ENCODE measurements at places on chromosomes 2 and 18. TPM values are rescaled to one million over a fixed set of nuclear protein-coding genes. Genes with fewer than 3 reads are reported as not detected.

GRCh38 chr2:240689975-240690374, 1.7 kb upstream of the AQP12A start:
- no peak overlapping the region for H3K4me3 ChIP-seq
- H3K27ac ChIP-seq = no peak overlapping the region
- no peaks in the 10 kb centered on the region for H3K36me3 ChIP-seq
- no peaks in the 10 kb centered on the region for H3K4me1 ChIP-seq
- peak; percentile 56 for DNase-seq
- peaks cover 13% of the 10 kb centered on the region for H3K27me3 ChIP-seq

GRCh38 chr18:42112657-42113420, 157.8 kb downstream of the PIK3C3 start:
- H3K27me3 ChIP-seq = no peaks in the 10 kb centered on the region
- no peak overlapping the region for H3K27ac ChIP-seq
- peaks cover 13% of the 10 kb centered on the region for H3K4me1 ChIP-seq

DNA sequence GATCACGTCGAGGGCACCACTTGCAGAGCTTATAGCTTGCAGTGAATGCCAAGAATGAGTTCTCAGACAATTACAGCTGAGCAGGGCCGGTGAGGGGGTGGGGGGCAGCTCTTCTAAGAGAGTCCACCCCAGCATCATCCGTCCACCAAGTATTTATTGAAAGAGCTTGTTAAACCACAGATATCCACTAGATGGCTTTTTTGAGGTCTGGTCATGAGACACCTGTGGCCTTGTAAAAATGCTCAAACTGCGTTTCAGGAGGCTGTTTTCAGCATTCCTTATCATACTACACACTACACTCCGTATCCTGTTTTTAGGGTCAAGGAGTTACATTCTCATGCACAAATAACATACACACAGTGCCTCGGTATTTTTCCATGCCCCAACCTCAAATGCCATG, 51.5 kb downstream of the DNAJC10 start:
- no peaks in the 10 kb centered on the region for H3K27me3 ChIP-seq
- H3K27ac ChIP-seq = no peak overlapping the region
- DNase-seq = no peak
- H3K36me3 ChIP-seq = peaks cover 39% of the 10 kb centered on the region

DPY30 gene
- 41.3 TPM for total RNA-seq

All from osteoblast (primary cell).